A549 (cell line): ENCODE measurements at places on chromosomes 4 and X.

DNA sequence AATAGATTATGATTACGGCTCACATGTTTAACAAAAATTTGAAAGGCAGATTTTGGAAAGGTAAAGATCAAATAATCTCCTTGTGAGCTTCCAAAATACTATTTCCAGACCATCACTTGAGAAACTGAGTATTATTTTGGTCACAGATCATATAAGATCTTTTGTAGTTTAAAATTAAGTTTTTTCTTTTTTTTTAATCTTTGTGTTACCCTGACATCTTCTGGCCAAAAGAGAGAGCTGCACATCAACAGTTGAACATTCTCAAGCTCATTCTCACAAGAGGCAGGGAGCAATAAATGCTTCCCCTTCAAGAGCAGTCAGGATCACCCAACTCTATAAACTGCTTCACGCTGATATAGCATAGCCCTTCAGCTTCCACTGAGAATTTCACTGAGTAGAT lies 15.9 kb downstream of the TMEM192 start:
- peak; percentile 6 for DNase-seq

GRCh38 chr4:127975121-127975770 lies 10.0 kb downstream of the ABHD18 start:
- peak; percentile 77 for DNase-seq

DNA sequence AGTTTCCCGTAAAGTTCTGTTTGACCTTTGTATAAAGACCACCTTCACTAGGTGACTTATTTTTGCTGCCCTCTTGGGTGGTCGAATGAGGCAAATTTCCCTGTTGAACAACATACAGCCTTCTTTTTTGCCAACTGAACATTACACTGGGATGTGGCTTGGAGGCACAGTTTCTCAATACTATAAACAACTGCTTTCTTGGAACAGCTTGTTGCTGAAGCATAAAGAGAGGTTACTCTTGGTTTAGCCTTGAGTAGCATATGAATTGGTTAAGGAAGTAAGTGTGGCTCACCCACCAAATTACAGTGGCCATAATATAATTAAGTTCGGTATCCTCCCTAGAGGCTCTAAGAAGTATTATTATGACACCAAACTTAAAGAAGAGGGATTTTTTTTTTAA lies 40.0 kb downstream of the HHIP start:
- DNase-seq = no peak

DNA sequence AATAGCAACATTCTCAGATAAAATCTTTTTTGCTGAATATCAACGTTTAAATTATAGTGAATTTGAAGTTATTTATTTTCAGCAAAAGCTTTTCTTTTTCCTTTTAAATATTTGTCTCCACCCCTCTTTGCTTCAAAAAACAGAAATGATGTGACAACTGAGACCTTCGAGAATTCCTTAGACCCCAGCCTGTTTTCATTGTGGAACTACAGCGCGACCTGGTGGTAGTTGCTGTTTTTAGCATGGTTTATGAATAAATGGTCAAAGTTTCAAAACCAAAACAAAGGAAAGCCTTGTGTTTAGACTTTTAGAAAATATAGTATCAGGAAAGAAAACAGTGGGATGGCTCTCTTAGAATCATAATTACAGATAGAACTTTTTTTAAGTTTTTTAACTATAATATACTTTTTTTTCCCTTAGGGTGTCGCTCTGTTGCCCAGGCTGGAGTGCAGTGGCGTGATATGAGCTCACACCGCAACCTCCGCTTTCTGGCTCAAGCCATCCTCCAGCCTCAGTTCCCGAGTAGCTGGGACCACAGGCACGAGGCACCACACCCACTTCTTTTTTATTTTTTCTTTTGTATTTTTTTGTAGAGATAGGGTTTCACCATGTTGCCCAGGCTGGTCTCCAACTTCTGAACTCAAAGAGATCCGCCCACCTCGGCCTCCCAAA lies 26.8 kb upstream of the TMEM184C start:
- DNase-seq = peak; percentile 32

DNA sequence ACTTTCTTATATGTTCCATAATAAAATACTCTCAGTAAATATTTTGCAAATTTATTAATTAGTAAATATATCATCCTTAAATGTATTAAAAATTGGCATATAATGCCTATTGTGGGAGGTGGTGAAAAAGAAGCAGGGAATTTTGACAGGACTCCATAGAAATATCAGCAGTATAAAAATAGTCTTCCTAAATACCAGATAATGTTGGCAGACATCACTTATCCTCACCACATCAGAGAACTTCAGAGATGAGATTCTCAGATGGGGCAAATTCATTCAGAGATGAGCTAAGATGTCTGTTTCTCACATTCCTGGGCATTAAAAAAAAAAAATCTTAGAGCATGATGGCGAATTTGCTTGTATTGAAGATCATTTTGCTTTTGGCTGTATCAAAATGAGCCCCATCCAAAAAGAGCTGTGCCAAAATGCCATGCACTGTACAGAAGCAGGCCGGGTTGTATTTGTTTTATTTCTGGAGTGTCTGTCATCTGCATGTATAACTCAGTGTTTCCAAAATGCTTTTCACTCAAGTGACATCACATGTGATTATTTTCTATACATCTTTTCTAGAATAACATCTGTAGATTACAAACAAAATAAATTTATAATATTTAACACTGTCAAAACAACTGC lies 41.7 kb downstream of the ATP8A1 start:
- no peak for DNase-seq

DNA sequence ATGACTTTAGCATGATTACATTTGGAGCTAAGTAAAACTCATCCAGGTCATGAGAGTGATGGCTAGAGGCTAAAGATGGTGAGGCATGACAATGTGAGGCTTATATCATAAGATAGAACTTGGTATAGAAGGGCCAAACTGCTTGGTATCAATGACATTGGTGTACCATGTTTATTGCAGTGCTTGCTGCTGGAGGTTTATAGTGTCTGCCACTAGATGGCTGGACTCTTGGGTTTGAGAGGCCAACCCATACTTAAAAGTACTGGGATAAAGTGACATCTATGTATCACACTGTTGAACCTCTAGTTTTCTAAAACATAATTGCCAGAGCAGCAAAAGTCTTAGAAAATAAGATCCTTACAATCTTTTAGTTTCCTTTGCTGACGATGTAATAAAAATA lies 83.0 kb upstream of the TACR3 start:
- no peak for DNase-seq

GRCh38 chr4:4779054-4779453 lies 80.4 kb upstream of the MSX1 start:
- no peak for DNase-seq

DNA sequence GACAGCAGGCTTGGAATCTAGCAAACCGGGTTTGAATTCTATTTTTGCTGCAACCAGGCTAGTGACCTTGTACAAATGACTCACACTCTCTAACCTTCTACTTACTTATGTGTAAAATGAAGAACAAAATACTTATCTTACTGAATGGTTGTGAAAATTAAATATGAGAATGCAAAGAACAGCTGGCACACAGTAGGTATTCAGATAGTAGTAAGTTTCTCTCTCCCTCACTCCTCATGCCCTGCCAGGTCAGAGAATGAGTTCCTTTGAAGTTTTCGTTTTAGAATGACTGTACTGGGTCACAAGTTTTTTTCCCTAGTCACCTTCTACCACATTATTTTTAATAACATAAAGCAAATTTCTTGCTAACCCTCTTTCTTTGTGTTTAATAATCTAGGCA lies 33.0 kb downstream of the CISD2 start:
- DNase-seq = no peak

DNA sequence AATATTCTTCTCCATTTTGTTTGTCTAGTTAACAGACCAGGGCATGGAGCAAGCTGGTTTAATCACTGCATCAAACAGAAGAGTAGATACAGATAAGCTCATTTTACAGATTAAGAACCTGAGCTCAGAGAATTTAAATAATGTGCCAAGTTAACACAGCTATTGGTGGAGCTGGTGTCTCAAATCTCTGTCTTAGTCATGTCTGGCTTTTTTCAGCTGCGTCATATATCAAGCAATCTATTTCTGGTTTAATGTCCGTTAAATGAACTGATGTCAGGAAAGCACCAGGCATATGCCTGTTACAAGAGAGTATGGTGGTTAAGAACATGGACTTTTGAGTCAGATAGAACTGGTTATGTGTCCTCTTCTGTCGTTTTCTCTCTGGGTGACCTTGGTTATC lies 79.8 kb upstream of the ADGRA3 start:
- DNase-seq = no peak

DNA sequence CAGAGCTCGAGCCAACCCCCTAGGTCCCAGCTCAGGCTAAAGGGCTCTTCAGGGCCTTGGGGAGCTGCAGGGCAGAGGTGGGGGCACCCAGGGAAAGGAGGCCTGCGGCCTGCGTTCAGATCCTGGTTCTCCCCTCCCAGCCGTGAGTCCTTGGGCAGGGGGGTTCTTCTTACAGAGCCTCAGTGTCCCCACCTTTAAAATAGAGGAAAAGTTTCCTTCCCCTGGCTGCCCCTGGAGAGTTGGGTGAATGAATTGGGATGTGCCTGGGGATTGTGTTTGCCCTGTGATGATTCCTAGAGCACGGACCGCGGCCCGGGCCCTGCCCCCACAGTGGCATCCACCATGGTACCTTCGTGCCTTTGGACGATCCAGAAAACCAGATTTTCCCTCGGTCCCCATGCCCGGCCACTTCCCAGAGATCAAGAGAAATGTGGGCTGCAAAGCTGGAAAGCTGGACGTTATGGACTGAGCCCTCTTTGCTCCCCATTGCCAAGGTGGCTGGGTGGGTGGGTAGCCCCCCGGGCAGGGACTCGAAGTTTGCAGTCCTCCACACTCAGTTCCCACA lies 11.4 kb downstream of the HTRA3 start:
- no peak for DNase-seq

GRCh38 chrX:153934148-153934761 lies 582 bp downstream of the NAA10 start:
- DNase-seq = no peak

DNA sequence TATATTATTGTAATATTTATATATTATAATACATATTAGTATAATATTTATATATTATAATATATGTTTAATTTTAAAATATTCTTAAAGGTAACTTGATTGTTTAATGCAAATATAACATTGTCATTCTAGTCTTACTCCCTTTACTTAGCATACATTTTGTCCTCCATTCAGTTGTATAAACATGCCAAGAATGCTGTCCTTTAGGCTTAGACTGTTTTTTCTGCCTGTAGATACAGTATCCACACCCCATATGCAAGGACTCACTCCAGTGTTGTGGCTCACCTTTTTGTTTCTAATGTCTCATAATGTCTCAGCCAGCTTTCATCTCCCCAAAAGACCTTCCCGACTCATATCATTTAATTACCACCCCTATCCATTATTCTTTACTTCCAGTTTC lies 2110.0 kb downstream of the PCDH7 start:
- DNase-seq = no peak

DNA sequence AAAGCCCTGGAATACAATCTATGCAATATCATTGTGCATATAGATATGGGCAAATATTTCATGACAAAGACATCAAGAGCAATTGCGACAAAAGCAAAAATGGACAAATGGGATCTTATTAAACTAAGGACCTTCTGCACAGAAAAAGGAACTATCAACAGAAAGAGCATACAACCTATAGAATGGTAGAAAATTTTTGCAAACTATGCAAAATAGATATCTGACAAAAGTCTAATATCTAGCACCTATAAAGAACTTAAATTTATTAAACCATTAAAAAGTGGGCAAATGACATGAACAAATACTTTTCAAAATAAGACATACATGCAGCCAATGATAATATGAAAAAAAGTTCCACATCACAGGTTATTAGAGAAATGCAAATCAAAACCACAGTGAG lies 312.9 kb downstream of the GLUD2 start:
- DNase-seq = no peak

DNA sequence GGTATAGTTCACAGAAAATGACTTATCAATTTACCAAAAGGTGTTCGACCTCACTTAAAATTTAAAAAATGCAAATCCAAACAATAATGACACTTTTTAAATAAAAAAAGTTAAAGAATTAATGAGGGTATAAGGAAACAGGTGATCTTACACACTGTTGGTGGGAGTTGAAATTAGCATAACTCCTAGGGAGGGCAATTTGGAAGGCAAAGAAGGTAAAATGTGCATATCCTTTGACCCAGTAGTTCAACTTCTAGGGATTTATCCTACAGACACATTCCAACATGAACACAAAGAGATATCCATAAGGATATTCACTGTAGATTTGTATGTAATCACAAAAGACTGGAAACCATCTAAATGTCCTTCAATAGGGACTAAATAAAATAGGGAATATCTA lies 143.8 kb upstream of the DGKK start:
- no peak for DNase-seq

DNA sequence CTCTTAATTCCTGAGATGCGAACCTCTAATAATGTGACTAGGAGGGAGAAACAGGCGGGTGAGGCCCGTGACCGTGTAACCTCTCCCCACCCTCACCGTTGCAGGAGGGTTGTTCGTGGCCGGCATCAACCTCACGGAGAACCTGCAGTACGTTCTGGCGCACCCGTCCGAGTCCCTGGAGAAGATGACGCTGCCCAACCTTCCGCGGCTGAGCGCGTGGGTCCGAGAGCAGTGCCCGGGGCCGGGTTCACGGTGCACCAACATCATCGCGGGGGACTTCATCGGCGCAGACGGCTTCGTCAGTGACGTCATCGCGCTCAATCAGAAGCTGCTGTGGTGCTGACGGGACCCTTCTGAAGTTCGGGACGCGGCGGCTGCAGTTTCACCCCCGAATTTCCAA lies 17.8 kb downstream of the PLCXD1 start:
- no peak for DNase-seq

GRCh38 chr4:80413086-80413485 lies 77.6 kb downstream of the CFAP299 start:
- no peak for DNase-seq

DNA sequence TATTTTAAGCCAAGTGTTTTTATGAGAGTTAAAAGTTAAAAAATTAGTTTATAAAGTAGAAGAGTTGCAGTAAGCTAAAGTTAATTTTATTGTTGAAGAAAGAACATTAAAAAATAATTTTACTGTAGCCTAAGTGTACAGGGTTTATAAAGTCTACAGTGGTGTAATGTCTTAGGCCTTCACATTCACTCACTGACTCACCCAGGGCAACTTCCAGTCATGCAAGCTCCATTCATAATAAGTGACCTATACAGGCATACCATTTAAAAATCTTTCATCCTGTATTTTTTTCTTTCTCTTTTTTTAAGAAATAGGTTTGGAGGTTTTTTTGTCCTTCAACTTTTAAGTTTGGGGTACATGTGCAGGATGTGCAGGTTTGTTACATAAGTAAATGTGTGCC lies 87.9 kb upstream of the NR3C2 start:
- DNase-seq = no peak

DNA sequence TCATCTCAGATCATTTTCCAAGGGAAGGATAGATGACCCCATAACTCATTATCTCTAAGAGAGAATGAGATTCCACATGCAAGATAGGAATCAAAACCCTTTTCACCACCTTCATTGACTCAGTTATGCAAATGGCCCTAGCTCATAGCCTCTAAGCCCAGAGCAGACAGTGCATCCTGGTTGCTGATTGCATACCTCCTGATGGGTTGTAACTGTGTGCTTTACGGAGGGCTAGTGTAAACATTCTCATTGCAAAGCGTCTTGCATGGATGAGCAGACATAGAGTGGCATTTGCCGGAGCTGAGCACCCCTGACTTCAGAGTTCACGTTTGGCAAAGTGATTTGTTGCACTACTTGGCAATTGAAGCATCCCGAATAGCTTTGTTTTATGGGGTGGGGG lies 151.0 kb downstream of the VCX3A start:
- DNase-seq = no peak

GRCh38 chrX:102580891-102581290 lies 18.4 kb upstream of the ARMCX5 start:
- DNase-seq = no peak
